Thymus (tissue), 14 donors: ENCODE measurements at places on chromosomes 16 and 17.

DNA sequence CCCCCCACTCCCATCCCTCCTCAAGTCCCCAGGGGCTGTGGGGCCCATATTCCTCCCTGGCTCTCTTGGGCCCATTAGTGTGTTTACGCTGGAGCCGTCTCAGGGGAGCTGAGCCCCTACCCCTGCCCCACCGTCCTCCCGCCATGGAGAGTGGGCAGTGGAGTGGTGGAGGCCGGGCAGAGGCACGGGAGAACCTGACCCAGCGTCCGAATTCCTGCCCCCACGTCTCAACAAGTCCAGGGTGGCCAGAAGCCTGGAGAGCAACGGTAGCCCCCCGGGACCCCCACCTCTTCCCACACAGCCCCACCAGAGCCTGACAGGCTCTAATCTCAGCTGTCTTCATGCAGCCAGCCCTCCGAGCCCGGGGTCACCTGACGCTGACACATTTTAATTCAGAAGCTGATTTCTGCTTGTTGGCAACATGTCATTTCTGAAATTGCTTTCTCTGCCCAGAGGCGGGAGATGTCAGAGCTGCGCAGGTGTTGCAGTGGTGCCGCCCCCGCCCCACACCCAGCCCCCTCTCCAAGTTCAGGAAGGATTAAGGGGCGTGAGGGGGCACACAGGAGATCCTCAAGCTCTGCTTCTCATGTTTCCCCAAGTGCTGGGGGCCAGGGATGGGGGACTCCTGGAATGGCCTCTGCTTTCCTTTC, 32.6 kb downstream of the WNT9B start:
- DNase-seq = no peak

DNA sequence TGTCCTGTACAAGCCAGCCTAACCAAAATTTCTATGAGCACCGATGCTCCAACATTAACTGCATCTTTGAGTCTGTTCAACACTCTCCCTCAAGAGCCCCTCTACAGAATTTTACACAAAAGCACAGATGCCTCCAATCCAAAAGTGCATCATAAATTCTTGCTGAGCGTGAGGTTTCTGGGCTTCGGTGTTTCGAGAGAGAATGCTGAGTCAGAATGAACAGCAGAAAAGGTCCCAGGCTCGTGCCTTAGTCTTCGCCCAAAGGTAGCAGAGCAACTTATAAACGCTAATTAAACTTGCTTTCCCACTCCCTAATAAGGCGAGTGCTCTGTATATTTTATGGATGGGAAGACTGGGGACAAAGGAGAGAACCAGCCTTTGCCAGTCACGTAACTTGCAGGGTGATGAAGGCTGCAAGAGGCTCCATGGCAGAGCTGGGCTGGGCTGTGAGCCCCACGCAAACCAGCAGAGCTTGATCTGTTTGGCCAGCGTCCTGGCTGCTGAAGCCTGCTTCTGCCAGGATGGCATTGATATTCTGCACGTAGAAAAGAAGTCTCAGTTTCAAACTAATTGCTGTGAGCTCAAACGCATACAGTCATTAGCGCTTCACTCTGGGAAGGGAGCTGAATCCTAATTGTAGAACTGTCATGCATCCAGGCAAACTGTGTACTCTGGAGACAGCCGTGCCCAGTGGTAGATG, 138.5 kb downstream of the DNAH9 start:
- no peak for DNase-seq

DNA sequence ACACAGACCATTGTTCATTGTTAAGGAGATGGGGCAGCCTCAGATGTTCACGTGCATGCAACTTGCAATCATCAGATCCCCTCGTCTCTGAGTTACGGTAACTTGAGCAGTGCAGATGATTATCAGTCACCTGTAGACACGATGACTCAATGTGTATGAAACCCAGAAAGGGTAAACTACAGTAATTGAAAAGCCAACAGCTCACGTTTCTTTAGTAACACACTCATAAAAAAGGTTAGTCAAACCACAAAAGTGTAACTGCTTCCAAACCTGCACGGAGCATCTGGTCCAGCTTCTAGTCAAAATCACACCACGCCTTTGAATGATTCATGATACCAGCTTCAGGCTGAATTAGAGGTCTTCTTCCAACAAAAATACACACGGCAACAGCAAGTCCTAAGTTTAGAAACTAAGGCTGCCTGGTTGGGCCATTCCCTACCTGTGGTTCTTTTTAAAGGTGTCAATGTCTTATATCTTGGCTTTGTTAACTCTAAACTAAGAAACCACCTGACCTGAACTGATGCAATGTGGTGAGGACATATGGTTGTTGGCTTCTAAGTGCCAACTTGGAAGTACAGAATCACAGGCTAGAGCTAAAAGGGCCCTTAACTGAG, 32.3 kb downstream of the GRB7 start:
- DNase-seq = peak; percentile 78

GRCh38 chr16:13305019-13305755, 403.8 kb downstream of the SHISA9 start:
- no peak for DNase-seq

DNA sequence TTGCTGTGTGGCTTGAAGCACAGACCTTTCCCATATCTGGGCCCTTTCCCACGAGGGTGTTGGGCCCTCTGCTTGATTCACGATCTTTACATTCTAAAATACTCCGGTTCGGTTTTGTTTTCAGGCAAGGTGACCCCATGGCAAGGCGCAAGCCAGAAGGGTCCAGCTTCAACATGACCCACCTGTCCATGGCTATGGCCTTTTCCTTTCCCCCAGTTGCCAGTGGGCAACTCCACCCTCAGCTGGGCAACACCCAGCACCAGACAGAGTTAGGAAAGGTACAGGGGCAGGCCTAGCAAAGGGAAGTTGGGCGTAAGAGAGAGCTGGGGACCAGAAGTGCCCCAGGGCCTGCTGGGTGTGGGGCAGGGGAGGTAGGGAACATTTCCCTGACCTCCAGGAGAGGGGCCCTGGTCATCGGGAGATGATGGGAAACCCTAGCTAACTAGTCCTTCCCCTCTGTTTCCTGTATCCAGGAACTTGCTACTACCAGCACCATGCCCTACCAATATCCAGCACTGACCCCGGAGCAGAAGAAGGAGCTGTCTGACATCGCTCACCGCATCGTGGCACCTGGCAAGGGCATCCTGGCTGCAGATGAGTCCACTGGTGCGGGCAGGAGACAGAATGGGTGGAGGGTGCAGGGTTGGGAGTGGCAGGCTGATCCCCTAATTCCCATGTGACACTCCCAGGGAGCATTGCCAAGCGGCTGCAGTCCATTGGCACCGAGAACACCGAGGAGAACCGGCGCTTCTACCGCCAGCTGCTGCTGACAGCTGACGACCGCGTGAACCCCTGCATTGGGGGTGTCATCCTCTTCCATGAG, 1.4 kb downstream of the ALDOA start:
- DNase-seq = no peak

GRCh38 chr17:78937561-78937960, 12.4 kb upstream of the TIMP2 start:
- DNase-seq = no peak

- DNase-seq = no peak
Observed at GRCh38 chr17:55693254-55694216, 29.1 kb downstream of the TMEM100 start.

- no peak for DNase-seq
Observed at GRCh38 chr17:58679263-58680037, 12.4 kb downstream of the TEX14 start.

GRCh38 chr16:23499801-23500200, 10.5 kb downstream of the GGA2 start:
- DNase-seq = no peak

GRCh38 chr16:79067600-79067999, 532.9 kb downstream of the MAF start:
- no peak for DNase-seq
